ENCODE measurements at places on chromosomes 1 and 21.

- DNase-seq, result no peak
Measured at GRCh38 chr1:190975827-190976226, 498.2 kb upstream of the BRINP3 start.

DNA sequence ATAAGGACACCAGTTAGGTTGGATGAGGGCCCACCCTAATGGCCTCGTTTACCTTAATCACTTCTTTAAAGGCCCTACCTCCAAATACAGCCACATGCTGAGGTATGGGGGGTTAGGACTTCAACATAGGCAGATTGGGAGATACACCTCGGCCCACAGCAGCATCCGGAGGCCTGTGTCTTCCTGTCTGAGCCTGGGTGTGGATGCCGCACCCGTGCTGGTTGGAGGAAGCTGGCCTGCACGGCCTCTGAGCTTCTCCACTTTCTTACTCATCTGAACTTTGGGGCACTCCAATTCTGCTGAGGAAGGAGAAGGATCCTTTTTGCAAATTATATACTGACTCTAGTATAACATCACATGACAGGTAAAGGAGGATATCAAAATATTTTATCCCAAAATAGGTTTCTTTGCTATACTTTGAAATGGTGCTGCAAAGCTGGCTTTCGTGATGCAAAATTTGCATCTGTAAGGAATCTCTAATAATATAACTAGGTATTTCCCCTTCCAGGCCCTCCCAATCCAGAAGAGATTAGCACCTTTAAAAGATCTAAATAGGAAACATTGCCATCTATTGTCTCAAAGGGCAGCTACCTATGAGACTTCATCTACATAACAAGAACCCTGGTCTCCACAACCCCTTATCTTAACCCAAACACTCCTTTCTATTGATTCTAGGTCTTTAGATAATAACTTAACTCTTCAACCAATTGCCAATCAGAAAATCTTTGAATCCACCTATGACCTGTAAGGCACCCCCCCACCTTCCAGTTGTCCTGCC lies 247.6 kb downstream of the KCNJ6 start:
- no peak for DNase-seq

- DNase-seq, result no peak
Measured at GRCh38 chr1:181179279-181179986, 90.9 kb downstream of the IER5 start.

DNA sequence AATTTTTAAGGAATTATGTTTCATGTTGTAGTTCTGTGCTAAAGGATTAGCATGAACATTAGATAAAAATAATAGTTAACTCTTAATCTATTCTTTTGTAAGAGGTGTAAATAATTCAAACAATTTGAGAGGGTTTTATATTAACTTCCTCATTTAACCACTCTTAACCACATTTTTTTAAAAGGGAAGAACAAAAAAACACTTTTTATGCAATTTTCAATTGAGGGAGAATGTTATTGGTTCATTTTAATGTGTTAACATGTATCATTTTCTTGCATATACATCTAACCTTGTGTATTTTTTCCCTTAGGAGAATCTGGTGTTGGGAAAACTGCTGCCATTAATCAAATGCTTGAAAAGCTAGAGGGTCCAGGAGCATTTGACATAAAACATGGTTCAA lies 169.0 kb downstream of the LBR start:
- no peak for DNase-seq

DNA sequence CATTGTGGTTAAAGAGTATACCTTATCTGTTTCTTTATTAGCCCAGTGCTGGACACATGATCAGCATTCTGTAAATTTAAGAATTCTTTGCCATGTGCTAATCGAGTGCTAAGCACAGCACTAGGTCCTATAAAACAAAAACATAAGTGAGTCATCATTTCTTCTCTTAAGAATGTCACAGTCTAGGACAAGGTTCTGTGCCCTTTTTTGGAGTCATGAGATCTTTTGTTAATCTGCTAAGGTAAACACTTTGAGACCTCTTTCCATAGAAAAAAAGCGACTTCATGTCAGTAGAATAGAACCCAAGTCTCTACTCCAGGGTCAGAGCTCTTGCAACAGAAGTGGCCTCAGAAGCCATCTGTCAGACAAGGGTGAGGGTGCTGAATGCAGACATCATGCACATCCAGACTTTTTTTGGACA lies 70.0 kb upstream of the NFIA start:
- no peak for DNase-seq

- DNase-seq, result no peak
Measured at GRCh38 chr1:41608211-41608610, 123.7 kb upstream of the EDN2 start.

DNA sequence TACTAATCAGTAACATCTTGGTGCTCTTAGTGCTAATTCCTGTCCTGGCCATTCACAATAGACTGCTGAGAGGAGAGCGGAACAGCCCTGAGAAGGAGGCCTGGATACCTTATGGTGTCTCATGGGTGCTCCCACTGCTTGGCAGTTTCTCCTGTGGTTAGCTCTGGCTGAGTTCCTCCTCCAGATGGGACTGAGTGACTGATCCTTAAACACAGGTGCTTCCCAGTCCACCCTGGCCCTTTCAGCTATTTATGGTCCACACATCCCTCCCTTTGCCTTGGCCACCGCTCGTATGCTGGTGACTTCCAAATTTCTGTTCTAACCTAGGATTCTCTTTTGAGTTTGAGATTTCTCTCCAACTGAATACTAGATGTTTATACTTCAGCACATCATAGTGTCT lies 157.0 kb upstream of the CACNA1E start:
- no peak for DNase-seq

DNA sequence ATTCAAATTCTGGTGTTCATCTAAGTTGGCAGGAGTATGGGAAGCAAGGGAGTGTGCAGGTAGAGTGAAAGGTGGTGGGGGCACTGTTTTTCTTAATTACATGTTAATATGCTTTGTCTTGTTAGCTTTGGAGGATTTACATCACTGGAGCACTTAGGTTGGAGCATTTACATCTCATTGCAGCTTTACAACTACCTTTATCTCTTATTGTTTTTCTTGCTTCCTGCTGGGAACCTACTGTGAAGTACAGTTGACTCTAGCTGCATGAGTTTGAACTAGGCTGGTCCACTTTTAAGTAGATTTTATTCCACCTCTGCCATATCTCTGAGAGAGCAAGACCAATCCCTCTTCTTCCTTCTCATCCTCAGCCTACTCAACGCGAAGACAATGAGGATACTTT lies 554.8 kb upstream of the B3GALT2 start:
- DNase-seq, result no peak

- no peak for DNase-seq
Measured at GRCh38 chr1:194194724-194195123, 1008.3 kb upstream of the B3GALT2 start.

DNA sequence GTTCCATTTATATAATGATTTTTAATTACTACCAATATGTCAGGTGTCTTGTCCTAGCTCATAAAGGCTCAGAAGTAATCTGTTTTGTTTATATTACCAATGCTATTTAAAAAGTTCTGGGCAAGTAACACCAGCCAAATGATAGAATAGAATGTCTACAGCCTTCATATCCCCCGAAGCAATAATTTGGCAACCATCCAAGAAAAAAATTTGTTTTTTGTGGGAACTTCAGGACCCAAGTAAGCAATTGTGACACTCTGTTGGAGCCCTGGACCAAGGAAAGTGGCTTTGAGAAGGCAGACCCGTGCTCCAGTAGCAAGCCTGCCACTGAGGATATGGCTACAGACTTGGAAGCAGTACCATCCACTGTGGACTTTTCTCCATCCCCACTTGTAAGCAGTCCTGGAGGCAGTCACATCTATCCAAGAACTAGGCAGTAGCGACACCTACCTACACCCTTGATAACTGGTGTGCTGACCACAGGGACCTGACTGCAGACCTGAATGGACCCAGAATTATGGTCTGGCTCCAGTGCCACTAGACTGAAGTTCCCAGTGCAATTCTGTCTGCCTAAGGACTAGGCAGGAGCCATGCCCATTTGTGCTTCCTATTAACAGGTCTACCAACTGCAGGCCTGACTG lies 870.7 kb upstream of the ADGRL2 start:
- no peak for DNase-seq

- peak; percentile 80 for DNase-seq
Measured at GRCh38 chr1:85580872-85581801, 576 bp downstream of the CCN1 start.

DNA sequence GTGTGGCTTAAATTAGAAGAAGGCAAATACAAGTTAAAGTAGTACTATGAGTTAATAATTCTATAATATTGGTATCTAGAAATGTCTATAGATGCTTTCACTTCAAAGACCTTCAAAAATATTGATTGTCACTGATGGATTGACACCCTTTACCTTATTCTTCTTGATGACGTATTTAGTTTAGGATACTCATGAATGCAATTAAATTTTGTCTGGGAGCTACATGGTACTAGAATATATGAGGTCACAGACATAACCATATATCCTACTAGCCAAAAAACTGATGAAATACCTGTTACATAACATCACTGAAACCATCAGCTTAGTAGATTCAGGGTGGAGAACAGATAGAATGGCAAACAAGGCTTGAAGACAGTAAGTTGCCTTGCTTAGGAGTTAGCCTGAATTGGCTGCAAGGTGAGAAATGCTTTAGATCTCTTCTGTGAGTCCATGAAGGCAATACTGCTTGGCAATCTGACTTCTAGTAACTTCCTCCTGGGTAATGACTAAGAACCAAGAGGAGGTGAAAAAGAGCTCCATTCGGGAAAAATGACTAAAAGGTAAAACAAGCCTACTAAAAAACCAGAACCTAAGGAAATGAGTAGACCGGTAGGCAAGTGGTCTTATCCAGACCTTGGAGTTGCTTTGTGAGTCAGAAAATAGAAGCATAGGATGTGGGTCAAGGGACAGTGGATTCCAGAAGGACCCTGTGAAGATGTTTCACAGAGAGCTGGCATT lies 16.9 kb upstream of the ARHGAP29 start:
- DNase-seq, result no peak

DNA sequence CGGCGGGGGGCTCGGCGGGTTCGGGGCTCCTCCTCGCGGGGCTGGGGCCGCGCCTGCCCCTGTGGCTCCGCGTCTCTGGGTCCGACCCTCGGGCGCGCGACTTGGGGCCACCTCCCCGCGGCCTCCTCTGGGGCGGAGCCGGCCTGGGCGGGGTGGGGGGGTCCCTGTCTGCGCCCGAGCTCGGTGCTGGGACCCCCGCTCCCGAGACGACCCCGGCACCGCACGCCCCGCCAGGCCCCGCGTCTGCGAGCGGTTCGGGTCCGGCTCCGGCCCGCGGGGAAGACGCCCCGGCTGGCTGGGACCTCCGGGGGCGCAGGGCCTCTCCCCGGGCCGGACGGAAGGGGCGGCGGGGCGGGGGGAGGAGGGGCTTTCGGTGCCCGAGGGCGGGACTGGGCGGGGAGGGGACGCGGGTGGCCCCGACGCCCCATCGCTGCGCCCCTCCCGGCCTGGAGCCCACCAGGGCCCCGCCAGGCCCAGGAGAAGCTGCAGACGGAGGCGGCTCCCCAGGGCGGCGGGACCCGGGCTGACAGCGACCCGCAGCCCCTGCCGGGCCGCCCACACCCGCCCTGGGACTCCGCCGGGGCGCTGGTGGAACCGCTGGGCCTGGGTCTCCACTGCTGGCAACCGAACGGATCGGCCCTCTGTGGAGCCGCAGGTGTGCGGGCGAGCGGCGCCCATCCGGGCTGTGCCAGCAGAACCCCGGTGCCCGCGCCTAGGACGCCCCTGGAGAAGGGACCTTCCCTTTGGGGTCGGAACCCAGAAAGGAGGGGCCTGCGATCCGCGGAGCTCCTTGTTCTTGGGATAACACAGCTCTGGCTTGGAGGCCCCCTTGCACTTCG lies 610 bp downstream of the COL6A2 start:
- DNase-seq, result peak; percentile 2

- no peak for DNase-seq
Measured at GRCh38 chr1:48005253-48006117, 8.3 kb upstream of the TRABD2B start.

DNA sequence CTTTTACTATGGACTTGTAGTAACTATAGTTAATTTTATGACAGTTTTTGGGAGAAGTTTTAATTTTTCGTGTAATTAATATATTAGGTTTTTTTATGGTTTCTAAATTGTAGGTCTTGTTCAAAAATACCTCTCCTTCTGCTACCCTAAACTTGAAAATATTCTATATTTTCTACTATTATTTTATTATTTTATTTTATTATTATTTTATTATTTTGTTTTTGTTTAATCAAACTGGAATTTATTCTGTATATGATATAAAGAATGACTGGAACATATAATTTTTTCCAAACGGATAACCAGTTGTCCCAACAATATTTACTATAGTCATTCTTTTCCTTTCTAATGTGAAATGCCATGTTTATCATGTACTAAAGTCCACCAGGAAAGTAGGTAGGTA lies 17.1 kb upstream of the AGO4 start:
- no peak for DNase-seq

DNA sequence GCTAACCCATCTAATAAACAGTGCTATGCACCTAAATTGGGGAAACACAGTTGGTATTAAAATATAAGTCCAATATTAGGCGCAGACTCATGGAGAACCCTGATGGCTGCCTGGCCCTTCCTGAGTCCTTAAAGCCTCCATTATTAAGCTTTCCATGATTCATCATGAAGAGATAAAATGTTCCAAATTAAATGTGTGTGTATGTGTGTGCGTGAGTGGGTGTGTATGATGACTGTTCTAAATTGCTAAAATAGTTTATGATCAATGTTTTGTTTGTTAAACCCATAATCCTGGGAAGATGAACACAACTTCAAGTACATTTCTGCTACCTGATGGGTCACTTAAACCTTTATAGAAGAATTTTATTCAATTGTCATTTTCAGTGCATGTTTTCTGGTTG lies 6.3 kb upstream of the RBBP5 start:
- no peak for DNase-seq

DNA sequence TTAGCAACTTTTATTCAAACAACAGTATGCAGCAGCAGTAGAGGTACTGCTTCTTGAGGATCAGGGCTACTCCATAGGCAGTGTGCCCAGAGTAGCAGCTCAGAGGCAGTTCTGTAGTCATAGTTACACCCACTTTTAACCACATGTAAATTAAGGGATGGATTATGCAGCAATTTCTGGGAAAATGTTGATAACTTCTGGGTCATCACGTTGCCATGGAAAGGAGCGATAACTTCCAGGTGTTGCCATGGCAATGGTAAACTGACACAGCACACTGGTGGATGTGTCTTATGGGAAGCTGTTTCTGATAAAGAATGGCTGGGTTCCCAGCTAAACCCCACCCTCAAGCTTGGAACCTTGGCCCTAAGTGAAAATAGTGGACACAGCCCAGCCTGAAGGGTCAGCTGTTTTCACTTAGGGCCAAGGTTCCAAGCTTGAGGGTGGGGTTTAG lies 29.0 kb upstream of the PLA2G2A start:
- no peak for DNase-seq

DNA sequence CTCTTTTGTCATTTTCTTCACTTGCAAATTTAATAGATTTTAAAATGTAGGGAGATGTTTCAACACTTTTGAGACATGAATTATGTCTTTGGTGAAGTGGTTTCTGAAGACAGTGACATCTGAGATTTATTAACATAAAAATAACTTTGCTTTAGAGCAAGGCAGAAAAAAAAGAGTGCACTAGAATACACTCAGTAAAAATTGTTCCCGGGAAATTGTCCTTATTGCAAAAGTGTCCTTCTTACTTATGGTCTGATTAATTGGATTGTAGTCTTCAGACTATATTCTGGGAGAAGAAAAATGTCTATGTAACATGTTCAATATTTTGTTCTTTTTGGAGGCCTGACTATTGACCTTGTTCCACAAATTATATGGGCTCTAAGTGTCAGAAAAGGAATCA lies 468.5 kb downstream of the NCAM2 start:
- DNase-seq, result no peak

GRCh38 chr1:3003941-3004270 lies 17.4 kb upstream of the ACTRT2 start:
- DNase-seq, result no peak
